Activated CD4-positive, alpha-beta T cell treated with anti-CD3 and anti-CD28 coated beads, Interleukin-2, Interleukin-6, amounts not matched to agents 100 ng/mL and 50 ng/mL, durations not matched to agents 16 hours and 8 hours (primary cell): ENCODE measurements at places on chromosomes 5 and 9.

GRCh38 chr5:54357408-54358058 is 47.2 kb upstream of the ARL15 start:
- DNase-seq: no peak

DNA sequence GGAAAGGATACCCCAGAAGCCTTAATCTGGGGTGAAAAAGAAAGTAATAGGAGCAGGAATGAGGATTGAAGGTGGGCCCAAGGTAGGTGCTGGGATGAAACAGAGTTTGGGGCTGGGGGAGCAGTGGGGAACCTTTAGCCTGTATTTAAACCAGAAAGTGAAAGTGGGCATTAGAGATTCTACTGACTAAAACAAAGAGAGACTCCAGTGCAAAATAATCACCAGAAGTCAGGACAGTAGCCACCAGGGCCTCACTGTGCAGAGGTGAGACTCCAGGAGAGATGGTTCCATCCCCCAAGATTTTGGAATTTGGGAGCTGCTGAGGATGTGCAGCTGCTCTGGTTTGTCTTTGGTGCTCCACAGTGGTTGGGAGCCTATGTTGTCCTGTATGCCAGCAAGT is 13.1 kb downstream of the DNAJB5 start:
- no peak for DNase-seq

GRCh38 chr5:79436224-79436623 is 77.7 kb downstream of the HOMER1 start:
- DNase-seq: no peak

DNA sequence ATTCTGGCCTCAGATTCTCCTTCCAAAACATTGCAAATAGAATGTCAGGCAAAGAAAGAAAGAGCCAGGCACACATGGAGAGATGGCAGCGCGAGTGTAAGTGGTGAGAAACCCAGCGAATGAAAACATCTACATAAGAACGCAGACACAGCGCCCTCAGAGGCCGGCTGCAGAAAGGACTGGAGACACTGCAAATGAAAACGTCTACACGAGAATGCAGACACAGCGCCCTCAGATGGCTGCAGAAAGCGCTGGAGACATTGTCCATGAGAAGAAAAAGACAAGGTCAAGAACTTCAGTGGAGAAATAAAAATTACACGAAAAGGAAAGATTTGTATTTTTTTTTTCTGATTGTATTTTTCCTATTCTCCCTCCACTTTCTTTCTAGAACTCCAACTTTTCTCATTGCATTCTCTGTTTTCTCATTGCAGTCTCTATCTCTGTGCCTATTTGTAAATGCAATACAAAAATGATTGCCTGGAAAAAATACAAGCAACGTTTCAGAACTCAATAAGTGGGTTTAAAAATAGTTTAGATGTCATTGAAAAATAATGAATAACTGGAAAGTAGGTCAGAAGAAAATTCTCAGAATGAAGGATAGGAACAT is 117.9 kb upstream of the LPCAT1 start:
- DNase-seq: peak; percentile 84

DNA sequence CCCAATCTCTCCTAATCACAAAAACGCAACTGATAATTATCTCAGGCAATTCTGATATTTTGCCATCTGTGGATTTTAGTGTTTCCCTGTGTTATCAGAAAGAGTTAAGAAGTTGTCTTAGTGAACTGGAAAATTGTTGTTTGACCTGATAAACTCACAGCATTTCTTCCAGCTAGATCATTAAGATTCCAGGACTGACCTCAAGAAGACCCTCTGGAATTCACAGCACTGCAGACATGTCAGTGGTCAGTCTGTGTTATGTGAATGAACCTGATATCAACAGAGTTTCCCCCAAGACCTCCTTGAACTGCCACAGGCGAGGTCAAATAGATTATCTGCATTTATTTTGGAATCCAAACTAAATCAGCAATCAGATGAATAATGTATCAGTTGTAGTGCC is 174.7 kb downstream of the FBXL7 start:
- no peak for DNase-seq

DNA sequence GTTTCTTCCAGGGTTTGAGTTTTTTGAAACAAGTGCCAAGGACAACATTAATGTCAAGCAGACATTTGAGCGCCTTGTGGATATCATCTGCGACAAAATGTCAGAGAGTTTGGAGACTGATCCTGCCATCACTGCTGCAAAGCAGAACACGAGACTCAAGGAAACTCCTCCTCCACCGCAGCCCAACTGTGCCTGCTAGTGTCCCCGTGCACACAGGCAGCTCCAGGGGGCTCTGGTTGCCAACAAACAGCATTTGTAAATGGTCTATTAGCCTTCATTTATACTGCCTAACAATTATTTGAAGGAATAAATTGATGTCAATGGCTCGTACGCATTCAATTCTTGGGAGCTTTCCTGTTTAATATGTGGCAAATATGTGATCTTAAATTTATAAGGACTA is 268.3 kb downstream of the RAB3C start:
- DNase-seq: no peak

- DNase-seq: no peak
Observed at GRCh38 chr9:76772686-76773445, 8.6 kb downstream of the PCA3 start.

DNA sequence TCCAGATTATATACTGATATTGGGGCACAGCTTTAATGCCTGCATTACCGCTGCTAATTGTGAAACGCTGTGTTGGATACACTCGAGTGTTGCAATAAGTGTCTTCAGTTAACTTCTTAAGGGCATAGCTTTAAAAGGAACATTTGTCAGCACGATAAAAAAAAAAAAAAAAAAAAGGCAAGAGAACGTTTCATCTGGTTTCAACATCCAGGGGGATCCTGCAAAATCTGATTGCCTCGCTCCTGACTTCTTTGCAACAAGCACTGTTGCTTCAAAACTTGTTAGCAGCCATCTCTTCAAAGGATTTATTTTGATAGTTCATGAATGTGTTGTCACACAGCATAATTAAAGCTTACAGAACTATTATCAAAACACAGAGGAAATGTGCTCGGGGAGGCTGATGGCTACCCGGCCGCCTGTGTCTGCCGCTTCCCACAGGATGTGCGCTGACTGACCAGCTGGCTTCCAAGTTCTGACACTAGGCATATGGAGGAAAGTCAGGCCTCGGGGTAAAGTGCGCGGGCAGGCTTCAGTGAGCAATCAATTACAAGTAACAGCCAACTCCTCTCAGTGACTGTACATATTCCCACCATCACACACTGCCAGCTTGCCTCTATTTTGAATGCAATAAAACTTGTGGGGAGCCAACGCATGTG is 77.7 kb downstream of the EBF1 start:
- DNase-seq: no peak

- no peak for DNase-seq
Observed at GRCh38 chr5:150108711-150109514, 22.6 kb upstream of the CSF1R start.

DNA sequence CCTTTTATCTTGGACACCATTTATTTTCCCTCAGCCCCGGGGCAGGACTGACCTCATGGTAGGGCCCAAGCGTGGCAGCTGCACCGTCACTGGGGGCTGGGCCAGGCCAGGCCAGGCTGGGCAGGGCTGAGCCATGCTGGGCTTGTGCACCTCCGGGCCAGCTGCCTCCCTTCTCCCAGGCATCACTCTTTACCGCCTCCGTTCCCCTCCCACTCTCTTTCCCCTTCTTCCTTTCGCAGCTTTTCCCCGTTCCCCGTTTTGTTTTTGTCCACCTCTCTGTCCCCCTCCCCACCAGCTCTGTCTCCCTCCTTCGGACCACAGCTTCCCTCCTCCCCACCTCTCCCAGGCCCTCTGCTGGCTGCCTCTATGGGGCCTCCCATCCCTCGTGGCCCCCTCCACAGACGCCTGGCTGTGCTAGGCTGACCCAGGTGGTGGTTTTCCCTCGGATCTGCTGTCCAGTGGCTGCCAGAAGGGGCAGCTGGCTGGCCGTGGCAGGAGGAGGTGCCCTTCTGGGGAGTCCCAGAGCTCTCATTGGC is 17.9 kb downstream of the FGF18 start:
- no peak for DNase-seq

DNA sequence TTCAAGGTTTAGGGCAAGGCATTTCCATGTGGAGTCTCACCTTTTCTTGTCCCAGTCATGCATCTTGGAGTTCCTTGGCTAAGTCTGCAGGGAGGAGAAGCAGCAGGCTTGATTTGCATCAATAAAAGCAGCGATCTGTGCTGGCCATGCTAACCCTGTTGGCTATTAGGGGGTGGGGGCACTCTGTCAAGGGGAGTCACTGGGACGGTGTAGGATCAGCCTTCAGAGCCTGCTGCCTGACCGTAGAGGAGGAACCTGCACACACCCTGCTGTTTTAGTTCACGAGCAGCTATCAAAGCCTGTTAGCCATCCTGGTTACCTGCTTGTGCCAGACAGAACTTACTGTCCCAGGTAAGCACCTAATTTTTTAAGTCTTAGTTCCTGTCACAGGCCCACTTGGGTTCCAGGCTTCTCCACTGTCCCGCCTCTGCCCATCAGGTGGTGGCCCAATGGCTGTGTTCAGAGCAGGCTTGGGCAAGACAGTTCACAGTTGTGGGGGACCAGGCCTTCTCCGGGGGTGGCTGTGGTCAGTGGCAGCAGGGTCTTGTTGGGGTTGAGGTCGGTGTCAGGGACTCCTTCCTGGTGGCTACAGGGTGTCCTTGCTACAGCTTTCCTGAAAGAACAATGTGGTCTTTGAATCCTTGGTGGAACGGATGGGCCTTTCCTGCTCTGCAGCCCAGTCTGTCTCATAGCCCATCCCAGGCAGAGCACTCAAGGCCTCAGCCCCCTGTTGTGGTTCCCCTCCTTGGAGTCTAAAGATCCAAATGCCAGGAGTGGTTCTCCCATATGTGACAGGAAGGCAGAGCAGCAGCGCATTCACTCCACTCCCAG is 43.7 kb downstream of the SECISBP2 start:
- no peak for DNase-seq

DNA sequence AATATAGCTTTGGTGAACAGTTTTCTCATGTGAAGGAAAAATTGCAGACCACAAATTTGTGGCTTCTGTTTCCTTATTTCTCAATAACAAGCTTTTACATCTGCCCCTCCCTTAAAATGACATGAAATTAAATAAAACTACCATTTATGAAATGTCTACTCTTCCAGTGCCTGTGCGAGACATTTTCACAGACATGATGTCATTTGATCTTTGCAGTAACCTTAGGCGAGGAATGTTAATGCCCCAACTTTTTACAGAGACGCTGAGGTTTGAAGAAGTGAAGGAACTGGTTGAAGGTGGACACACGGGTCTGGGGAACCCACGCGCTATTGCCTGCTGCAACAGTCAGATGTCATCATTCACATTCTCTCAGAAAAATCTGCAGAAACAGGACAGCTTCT is 61.5 kb downstream of the OSTF1 start:
- DNase-seq: peak; percentile 19

DNA sequence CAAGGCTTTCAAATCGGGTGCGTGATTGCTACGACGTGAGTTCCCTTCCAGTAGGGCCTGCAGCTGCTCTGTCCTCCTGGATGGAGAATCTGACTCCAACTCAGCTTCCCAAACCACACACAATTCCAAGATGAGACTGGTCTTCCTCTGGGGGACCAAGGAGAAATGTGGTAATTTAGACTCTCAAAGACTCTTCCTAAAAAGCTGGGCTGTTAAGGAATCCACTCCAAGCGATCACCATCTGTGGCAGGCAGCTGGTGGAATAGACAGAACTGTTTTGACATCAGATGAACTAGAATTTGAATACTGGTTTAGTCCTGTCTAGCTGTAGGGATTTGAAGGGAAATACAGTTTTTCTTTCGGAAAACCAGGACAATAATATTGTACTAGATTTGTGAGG is 130.7 kb upstream of the KLF4 start:
- no peak for DNase-seq

GRCh38 chr9:91265514-91265913 is 96.2 kb downstream of the AUH start:
- no peak for DNase-seq

GRCh38 chr9:15306068-15306756 is 804 bp downstream of the TTC39B start:
- DNase-seq: peak; percentile 55

GRCh38 chr5:137303509-137303908 is 195.6 kb downstream of the SPOCK1 start:
- DNase-seq: no peak

DNA sequence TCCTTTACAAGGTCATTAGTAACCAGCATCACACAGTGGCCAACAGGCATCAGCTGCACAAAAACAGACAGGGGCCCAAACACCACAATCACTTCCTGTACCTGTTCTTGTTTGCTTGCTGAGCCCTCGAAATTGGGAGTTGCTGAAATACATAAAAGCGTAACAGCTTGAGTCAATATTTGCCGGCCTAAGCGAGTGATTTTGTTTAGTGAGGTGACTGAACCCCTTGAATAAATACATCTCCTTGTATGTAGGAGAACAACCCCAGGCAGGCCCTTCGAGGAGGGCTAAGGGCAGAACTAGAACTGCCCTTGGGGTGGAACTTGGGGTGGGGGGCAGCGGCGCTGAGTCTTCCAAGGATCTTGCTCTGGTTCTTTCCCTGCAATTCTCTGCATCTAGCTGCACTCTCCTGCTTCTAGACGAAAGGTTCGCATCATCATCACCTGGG is 502.5 kb downstream of the RASEF start:
- no peak for DNase-seq

DNA sequence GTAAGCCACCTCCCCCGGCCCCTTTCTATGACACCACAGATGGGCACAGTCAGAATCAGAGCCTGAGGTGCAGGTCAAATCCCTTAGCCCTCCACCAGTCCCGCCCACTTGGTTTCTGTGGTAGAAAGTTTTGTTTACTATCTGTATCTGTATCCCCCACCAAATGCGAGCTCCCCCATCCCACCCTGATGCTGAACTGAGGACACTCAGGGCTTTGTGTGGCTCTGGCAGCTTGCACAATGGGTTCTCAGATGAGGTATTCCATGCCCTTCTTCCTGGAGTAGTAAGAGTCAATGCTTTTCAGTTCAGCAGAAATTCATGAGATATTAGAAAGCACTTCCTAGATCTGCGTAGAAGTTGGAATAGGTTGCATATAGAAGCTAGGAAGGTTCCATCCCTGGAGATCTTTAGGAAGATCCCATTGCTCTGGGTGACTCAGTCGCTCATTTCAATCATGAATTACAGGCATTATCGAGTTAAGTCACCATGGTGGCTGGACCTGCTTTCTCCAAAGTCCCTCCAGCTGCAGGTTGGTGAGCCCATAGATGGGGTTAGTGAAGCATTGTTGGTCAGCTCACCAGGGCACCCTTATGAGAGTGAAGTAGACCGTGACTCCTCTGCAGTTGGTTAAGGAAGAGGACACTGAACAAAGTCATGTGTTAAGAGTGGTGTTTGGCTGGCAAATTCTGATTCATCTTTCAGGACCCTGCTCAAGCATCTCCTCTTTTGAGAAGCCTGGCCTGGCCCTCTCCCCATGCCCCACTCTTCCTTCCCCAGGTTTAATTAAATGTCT is 10.6 kb upstream of the KCNIP1 start:
- no peak for DNase-seq

DNA sequence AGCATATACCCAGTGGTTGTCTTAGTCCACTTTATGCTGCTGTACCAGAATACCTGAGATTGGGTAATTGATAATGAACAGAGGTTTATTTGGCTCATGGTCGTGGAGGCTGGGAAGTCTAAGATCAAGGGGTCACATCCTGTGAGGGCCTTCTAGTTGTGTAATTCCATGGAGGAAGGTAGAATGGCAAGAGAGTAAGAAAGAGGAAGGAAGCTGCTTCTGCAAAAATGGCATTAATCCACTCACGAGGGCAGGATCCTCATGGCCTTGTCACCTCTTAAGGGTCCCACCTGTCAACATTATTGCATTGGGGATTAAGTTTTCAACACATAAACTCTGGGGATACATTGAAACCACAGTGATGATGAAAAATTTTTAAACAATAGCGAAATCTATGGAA is 17.0 kb downstream of the BTNL8 start:
- no peak for DNase-seq

GRCh38 chr5:95958310-95959014 is 3.2 kb downstream of the ELL2 start:
- DNase-seq: peak; percentile 50
